ENCODE measurements at places on chromosomes 4 and X.

GRCh38 chr4:156201050-156201449 lies 247.4 kb upstream of the CTSO start:
- DNase-seq, result no peak

DNA sequence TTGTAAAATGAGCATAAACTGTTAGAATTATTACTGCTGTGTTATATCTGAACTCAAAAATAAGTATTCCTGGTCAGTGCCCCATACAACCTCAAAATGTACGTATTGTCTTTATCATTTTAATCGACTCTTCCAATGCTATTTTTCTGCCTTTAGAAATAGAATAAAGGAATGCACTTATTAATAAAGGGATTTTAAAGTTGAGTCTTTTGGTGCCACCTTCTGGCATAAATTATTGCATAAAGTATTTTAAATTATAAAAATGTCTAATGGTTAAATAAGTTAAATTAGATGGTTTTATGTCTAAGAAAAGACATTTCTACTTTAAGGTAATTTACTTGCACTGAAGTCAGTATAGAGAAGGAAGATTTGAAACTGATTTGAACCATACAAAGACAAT lies 424.0 kb upstream of the NDST4 start:
- no peak for DNase-seq

GRCh38 chrX:110331444-110332030 lies 13.7 kb upstream of the AMMECR1 start:
- no peak for DNase-seq

DNA sequence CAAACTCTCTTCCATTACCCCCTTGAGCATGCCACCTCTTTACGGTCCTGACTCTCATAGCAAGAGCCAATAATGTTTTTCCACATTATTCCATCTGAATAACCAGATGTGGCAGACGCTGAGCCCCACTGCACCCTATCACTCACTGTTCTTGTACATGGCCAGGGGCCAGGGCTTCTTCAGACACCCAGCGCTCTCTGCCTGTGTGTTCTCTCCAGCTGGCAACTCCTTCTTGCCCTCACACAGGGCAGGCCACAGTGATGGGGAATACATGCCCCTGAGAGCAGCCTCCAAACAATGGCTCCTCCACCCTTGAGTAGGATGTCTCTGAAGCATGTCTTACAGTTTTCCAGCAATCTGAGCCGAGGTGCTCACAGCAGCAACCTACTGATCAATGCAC lies 50.8 kb upstream of the STIM2 start:
- DNase-seq, result no peak

GRCh38 chrX:9518889-9519288 lies 54.0 kb downstream of the TBL1X start:
- no peak for DNase-seq

DNA sequence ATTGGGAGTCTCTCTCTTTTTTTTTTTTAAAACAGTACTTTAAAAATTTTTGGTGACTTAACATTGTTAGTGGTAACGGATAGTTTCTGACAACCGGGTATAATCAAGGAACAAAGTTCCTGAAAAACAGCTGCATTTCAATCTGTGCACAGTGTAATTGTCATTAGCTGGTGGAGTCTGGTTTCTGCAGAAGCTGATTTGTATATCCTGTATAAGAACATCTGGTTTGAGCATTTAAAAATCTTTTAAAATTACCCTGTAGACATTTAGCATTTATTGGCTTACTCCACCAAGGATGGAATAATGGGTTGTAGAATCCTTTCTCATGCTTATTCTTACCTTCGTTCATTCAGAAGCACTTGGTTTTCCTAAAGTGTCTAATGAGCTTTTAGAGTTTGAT lies 11.2 kb downstream of the JADE1 start:
- DNase-seq, result no peak

DNA sequence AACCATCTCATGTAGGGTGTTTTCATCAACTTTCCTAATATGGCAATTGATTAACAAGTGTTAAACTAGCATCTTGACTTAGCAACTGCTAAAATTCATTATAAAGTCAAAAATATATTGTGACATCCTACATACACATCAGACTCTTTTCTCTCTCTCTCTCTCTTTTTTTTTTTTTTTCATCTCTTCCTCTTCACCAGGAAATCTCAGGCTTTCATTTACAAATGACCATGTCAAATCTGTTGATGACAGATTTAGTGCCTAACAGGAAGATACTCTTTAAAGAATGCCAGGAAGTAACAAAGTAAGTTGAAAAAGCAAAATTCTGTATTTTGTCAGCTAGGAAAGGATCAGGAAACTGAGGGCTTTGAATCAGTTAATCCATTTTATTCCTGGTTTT lies 365.5 kb downstream of the PCDH7 start:
- DNase-seq, result no peak

- DNase-seq, result no peak
Observed at GRCh38 chr4:189124149-189124758, 816.4 kb upstream of the FRG1 start.

DNA sequence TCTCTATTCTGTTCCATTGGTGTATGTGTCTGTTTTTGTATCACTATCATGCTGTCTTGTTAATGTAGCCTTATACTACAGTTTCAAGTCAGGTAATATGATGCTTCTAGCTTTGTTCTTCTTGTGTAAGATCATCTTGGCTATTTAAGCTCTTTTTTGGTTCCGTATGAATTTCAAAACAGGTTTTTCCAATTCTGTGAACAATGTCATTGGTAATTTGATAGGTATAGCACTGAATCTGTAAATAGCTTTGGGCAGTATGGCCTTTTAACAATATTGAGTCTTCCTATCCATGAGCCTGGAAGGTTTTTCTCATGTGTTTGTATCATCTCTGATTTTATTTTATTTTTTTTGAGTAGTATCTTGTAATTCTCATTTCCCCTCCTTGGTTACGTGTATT lies 94.3 kb downstream of the ANAPC10 start:
- DNase-seq, result no peak

- DNase-seq, result no peak
Observed at GRCh38 chr4:180057891-180058671, 2185.1 kb upstream of the TENM3 start.

- DNase-seq, result no peak
Observed at GRCh38 chr4:135365065-135365464, 1163.5 kb upstream of the PABPC4L start.

DNA sequence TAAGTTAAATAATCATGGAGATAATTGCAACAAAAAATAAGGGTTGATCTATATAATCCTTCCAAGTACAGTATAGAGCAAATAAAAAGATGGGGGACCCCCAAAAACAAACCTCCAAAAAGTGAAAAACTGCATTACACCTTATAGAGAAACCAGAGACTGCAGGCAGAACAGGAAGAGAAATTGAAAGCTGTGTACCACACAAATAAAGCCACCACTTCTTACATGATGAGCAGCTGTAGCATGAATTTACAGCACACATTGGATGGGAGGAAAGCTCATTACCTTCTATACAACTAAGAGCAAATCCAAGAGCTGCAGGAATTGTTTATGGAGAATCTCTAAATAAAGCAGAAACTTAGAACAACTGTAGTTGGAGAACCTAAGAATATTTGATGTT lies 152.4 kb upstream of the PDE5A start:
- no peak for DNase-seq

GRCh38 chr4:26782168-26782829 lies 78.3 kb upstream of the STIM2 start:
- no peak for DNase-seq

DNA sequence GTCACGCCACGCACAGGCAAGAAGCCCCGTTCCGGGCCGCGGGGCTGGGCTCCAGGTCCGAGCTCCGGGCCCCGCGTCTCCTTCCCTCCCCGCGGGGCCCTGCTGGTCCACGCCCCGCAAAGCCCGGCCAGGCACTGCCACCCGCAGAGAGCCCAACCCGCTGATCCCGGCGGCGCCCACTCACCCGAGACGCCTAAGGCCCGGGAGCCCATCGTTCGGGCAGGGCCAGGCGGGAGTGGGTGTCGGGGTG lies 870 bp downstream of the PDZD4 start:
- no peak for DNase-seq

DNA sequence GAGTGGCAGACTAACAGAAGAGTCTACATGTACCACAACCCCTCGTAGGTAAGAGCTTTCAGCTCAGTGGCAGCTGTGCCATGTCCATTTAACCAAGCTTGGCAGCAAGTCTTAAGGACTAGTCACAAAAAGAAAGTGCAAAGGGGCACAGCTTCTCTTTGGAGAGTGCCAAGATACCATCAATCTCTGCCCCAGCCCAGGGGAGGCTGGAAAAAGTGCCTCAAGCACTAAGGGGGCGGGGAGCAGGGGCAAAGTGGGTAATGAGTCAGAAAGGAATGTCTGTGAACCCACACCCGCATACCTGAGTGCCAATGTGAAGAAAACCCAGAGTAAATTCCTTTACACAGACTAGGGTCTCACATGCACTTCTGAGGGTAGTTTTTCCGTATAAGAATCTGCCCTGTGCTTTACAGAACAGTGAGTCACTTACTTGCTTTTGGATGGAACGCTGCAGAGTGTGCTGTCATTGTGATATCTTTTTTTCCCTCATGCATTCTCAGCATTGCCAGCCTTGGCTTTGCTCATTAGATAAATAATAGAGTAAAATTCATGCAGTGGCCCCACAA lies 219.8 kb downstream of the ZNF674 start:
- DNase-seq, result no peak

GRCh38 chr4:178196751-178197374 lies 754.6 kb upstream of the AGA start:
- DNase-seq, result no peak

DNA sequence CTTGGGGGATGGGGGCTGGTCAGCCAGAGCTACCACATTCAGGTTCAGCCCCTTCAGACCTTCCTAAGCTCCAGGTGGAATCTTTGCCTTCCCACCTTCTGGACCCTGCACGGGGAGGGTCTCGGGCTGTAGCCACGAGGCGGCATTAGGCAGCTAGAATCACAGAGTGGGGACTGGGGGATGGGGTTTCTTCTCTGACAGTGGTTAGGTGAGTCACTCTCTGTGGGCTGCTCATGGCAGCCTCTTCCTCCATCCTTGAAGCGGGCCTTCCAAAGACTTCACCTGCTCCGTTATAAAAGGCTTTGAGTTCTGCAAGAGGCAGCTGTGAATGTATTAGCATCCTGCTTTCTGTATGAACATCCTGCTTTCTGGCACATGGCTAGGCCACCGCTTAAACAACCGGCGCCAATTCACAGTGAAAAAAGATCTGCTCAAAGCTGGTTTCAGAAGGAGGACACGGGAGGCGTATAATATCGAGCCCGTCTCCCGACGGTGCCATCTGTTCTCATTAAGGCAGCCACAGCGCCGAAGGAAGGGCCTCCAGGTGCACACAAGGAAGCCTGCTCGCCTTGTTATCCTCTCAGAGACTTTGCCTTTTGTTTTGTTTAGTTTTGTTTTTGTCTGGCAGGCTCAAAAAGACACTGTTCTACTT lies 74.3 kb upstream of the IGFBP7 start:
- DNase-seq, result no peak

GRCh38 chr4:159042097-159042605 lies 60.7 kb upstream of the RAPGEF2 start:
- DNase-seq, result no peak

DNA sequence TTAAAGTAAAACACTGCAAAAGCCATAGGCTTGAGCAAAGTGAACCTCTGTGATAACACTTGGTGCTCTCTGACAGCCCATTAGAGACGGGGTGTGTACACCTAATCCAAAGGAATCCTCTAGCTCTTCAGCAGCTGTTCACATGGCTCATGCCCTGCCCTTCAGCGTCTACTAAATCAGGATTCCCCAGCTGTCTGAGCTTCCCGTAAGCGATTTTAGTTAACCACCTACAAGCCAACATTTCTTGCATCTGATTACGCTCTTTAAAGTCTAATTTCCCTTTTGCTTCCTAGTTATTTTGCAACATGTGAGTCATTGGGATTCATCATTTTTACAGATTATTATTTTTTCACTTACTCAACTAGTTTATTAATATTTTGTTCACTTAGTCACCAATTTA lies 6.5 kb downstream of the DMD start:
- DNase-seq, result no peak

DNA sequence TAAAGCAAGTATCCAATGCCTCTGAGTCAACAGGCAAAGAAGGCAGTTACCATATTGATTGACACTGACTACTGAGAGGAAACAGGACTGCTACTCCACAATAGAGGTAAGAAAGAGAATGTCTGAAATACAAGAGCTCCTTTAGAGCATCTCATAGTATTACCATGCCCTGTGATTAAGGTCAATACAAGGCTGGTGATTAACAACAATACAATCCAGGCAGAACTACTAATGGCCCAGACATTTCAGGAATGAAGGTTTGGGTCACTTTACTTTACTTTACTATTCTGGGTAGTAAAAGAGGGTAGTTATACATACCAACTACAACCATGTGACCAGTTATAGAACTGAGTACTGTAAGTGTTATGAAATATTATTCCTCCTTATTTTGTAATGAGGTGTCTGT lies 44.5 kb downstream of the BRWD3 start:
- DNase-seq, result no peak

GRCh38 chr4:24024605-24025004 lies 134.8 kb upstream of the PPARGC1A start:
- no peak for DNase-seq

GRCh38 chrX:74343343-74344279 lies 39.6 kb downstream of the ZCCHC13 start:
- no peak for DNase-seq

DNA sequence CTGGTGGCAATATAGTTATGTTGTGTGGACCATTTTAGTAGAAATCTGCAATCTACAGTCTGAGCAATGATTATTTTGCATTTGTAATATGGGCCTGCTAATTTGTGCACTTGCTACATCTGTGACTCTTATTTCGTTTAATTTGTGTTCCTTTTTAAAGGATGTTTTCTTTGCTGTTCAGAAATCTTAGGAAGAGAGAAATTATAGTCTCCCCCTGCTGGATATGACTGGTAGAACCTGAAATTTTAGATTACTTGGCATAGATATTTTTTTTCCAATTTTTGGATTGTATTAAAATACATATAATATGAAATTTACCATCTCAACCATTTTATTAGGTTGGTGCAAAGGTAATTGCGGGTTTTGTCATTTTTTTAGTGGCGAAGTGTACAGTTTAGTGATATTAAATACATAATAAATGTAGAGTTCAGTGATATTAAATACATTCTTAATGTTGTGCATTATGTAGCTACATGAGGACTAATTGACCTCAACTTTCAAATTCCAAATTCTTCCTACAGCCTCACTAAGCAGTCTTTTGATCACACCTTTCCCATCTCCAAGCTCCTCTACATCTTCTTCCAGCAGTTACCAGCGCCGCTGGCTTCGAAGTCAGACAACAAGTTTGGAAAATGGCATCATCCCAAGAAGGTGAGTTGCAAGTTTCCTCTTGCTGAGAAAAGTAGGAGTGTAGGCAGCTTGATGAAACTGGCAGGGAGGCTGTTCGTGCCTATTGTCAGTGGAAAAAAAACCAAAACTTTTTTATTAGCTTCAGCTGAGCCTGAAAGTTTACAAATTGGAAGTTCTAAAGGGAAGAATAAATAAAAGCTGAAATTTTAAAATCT lies 82.2 kb downstream of the FNIP2 start:
- no peak for DNase-seq

Data from activated CD8-positive, alpha-beta memory T cell treated with anti-CD3 and anti-CD28 coated beads for 1 hour (primary cell).